ENCODE measurements at places on chromosomes 5 and 9.

GRCh38 chr5:138648841-138649240, 73.6 kb upstream of the HSPA9 start:
- DNase-seq: no peak

DNA sequence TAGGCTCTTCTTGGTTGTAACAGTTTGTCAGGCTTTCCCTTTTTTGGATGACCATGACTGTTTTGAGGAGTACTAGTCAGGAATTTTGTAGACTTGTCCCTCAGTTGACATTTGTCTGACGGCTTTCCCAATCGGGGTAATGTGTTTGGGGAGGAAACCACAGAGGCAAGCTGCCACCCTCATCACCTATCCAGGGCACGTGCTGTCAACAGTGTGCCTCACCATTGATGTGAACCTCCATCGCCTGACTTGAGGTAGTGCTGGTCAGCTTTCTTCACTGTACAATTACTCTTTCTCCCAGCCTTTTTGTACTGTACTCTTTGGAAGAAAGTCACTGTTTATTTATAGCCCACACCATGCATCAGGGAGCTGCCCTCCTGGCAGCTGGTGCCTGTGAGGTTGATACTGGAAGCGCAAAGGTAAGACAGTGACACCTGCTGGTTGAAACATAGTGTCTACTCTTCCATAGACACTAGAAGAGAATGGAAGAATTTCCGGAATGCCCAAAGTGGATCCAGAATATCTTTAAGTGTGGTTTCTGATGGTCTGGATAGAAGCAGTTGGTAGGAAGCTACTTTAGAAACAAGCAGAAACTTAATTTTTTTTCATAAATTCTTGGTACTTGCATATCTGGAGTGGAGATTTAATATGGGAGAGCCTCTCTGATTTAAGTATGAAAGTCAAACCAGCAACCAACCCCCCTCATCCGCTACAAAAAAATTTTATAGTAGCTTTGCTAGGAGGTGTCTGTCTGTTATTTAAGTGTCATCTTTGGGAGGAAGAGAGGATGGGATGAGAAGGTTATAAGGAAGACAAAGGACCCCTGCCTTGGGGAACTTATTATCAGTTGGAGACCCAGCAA, 69.3 kb downstream of the SNX30 start:
- peak; percentile 70 for DNase-seq

- peak; percentile 67 for DNase-seq
Observed at GRCh38 chr5:180831139-180832093, 28.8 kb upstream of the MGAT1 start.

DNA sequence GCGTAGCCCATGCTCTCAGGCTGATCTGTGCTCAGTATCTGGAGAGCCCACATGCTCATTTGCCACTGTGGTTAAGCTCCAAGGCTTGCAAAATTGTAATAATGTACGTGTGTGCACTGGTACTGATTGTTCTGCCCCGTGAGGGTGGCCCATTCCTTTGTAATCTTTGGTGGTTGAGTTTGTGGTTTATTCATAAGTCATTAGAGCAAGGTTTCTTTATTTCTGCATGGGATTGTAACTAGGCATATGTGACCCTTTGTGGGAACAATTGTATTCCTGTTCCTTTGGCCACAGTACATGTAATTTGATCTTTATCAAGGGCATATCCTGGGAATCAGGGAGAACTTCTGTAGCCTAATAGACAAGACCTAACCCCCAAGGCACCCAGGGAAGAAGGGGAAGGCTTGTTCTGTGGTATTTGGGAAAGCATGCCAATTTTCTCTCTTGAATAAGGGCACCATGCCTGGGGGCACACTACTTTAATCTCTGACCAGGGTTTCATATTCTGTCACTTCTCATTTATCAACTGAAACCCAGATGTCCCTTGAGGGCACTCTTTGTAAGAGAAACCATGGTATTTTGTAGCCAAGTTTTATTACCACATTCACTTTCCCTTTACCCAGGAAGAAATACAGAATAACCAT, 74.6 kb downstream of the NPR3 start:
- DNase-seq: peak; percentile 32

- DNase-seq: no peak
Observed at GRCh38 chr5:176773408-176774035, 36.8 kb upstream of the UNC5A start.

Measured in fibroblast of skin of right quadriceps (primary cell).